ENCODE measurements at places on chromosomes 12 and 14.

- DNase-seq: no peak
These were observed 149.1 kb downstream of the KIF26A start for GRCh38 chr14:104287301-104288009.

DNA sequence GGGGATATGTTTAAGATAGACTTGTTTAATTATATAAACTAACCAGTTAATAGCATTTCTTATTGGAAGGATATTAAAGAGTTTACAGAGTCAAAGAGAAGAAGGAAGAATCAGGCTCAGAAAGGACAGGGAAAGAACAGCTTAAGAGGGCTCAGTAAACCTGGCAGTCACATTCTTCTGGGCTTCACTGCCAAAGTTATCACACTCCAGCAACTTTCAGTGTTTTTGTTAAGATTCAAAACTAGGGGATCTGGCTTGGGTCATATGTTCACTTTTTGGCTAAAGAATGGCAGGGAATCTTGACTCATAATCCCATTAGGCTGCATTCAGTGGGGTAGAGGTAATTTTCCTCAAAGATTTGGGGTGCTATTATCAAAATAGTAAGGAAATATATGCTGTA, 312.3 kb downstream of the RAD51B start:
- DNase-seq: no peak

- DNase-seq: peak; percentile 73
These were observed 66.7 kb downstream of the SETD3 start for GRCh38 chr14:99413911-99414310.

GRCh38 chr14:76271041-76271755, 104.7 kb upstream of the ESRRB start:
- DNase-seq: no peak

DNA sequence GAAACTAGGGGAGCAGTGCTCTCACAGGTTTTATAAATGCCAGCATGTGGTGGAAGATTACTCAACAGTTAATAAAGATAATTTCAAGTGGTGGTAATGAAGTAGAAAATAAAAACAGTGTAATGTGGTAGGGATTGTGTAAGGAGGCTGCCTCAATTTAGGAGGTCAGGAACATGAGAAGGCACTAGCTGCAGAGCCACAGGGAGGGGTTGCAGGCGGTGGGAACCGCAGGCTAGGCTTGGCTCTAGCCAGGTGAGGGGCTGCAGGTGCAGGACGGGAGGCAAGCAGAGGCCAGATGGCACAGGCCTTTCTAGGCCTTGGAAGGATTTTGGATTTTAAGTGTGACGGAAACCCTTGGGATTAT, 768 bp downstream of the METTL25 start:
- peak; percentile 24 for DNase-seq

DNA sequence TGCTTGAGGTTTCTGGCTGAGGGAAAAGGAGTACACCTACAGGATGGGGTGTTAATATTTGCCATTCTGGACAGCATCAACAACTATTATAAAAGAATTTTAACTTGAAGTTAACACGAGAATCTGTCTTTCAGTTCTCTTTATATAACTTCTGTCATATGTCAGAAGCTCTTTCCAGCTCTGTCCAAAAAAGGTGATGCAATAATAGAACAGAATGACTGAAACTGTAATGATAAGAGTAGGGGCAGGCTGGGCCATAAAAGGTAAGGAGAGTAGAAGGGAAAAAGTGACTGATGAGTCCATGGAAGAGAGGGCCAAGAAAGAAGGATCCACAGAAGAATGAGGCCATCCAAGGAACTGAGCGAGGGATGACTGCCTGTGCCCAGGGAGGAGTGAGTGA, 966.7 kb upstream of the FBXO33 start:
- no peak for DNase-seq

DNA sequence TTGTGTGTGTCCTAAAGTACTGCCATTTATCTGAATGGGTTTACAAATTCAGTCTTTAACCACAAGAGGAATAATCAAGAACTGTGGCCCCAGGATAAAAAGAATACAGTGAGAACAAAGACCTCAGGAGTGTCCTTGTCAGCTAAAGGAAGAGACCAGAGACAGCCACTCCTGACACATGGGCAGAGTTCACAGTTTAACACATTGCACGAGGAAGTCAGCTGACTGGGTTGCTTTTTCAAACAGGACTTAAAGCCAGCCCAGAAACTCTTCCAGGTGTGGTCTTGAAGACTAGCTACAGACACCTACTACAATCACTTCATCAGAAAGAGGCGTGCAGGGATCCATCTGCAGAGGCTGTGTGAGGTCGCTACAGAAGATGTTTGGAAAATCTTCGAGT, 42.8 kb downstream of the GNS start:
- DNase-seq: no peak

DNA sequence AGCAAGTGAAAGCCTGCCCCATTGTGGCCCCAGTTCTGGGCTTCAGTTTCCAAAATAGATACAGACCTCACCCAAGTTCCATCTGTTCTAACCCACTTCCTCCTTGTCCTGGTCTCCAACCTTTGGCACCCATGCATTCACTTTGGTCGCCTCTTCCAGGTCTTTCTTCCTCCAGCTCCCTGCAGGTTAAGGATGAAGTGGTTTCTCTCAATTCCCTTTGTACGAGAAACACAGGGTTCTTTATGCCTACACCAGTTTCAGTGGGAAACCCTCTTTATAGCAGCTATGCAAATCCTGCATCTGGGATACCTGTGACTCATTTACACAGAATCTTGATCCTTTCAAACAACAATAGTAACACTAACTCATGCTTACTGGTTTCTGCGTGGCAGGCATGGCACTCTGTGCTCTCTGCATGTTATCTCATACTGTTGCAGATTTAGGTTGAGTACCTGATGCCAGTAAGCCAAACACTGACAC, 110.6 kb upstream of the AMIGO2 start:
- no peak for DNase-seq

DNA sequence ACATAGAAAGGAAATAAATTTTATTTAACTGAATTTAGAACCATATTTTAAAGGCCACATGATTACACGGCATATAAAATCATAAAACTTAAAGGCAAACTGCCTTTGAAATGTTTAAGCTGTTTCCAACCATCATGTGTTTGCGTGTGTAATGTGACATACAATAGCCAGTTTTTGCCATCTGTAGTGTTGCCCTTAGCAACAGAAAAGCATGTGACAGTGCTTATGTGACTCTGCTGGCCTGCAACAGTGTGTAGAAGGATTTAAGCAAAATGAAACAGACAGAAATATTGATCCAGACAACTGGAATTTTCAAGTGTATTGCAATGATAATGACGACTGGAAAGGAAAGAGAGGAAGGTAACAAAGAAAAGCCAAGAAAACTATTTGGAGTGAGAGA, 49.5 kb downstream of the TSPAN19 start:
- peak; percentile 76 for DNase-seq

DNA sequence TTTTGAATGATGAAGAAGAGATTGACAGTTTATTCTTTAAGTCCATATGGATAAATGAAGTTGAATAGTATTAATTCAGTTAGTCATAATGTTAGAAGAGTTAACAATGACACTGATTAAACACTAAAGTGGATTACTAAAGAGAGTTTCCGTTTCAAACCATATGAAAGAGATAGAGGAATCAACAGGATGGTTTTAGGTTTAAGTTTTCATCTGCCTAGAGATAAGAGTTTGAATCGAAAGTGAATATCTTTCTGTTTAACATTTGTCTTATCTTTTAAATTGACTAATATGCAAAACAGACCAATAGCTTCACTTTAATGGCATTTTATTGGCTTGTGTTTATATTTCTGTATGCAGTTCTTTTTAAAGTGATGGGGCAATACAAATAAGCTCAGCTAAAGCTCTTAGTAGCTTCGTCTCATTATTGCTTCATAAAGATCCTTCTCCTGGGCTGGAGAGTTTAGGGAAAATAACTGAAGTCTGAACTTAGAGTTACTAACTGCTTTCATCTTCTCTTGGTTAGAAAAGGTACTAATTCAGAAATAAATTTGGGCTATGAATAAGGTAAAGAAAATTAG, 66.0 kb downstream of the MIPOL1 start:
- DNase-seq: no peak

DNA sequence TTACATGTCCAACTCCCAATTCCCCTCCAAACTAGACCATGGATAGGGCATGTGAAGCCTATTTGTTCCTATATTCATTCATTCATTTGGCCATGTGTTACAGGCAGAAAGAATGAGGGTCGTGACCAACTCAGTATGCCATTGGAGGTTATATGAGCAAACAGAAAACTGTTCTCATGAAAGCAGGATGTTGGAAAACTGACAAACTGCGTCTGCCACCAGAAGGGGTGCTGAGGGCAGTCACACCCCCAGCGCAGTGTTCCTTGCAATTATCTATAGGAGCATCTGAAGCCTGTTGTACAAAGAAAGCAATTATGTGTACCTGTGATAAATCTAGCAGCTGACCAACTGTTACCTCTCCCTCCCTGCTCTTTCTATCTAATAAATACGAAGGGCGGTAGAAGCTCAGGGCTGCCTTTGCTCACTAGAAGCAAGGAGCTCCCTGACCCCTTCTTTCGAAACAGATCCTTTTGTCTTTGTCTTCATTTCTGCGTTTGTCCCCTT, 21.1 kb downstream of the ENTPD5 start:
- no peak for DNase-seq

GRCh38 chr14:95059126-95059525, 98.2 kb downstream of the DICER1 start:
- no peak for DNase-seq

GRCh38 chr14:96304956-96305355, 48.9 kb downstream of the BDKRB1 start:
- no peak for DNase-seq

- DNase-seq: no peak
These were observed 112.5 kb downstream of the ALX1 start for GRCh38 chr12:85392508-85392907.

DNA sequence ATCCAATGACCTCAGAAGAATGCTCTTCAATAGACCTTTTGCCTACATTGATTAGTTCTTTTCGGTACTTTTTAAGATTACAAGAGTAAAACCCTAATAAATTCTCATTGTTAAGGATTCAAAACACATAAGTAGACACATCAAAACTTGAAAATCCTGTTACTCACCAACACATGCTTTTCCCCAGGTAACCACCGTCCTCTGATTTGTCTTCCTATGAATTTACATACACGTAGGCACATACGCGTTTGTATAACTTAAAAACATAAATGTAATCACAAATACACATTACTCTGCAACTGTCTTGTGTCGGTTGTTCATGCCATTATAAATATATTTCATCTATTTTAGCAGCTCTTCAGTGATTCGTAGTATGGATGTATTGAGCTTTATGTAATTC, 910 bp upstream of the WASHC4 start:
- DNase-seq: no peak

DNA sequence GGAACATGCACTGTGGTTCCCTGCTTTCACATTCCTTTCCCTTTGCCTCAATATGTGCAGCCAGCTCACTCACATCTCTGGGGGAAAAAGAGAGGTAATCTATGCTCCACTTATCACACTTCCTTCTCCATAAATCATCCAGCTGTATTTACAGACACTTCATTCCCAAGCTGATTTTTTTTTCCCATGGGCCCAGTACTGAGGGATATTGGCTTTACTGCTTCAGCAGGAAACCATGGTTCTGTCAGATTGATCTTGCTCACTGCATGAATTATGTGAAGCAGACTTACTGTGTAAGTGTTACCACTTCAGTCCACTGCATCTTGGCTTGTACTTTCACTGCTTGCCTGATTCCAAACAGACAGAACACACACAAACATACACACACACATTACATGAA, 555.6 kb downstream of the CCER1 start:
- DNase-seq: no peak

GRCh38 chr12:12818701-12819100, 5.6 kb downstream of the DDX47 start:
- no peak for DNase-seq

GRCh38 chr14:38254571-38255407, 1.1 kb downstream of the CLEC14A start:
- DNase-seq: no peak

GRCh38 chr14:45290547-45290946, 37.5 kb upstream of the MIS18BP1 start:
- DNase-seq: no peak

GRCh38 chr12:124184456-124184855, 110.4 kb upstream of the RFLNA start:
- no peak for DNase-seq

- no peak for DNase-seq
These were observed 2.8 kb downstream of the PPP1CC start for GRCh38 chr12:110739894-110740293.

- no peak for DNase-seq
These were observed 9.1 kb downstream of the FIGNL2 start for GRCh38 chr12:51839310-51839947.

GRCh38 chr14:103057028-103057371, 349 bp downstream of the CDC42BPB start:
- DNase-seq: no peak

- DNase-seq: no peak
These were observed 14.7 kb downstream of the GPR68 start for GRCh38 chr14:91229743-91230200.

DNA sequence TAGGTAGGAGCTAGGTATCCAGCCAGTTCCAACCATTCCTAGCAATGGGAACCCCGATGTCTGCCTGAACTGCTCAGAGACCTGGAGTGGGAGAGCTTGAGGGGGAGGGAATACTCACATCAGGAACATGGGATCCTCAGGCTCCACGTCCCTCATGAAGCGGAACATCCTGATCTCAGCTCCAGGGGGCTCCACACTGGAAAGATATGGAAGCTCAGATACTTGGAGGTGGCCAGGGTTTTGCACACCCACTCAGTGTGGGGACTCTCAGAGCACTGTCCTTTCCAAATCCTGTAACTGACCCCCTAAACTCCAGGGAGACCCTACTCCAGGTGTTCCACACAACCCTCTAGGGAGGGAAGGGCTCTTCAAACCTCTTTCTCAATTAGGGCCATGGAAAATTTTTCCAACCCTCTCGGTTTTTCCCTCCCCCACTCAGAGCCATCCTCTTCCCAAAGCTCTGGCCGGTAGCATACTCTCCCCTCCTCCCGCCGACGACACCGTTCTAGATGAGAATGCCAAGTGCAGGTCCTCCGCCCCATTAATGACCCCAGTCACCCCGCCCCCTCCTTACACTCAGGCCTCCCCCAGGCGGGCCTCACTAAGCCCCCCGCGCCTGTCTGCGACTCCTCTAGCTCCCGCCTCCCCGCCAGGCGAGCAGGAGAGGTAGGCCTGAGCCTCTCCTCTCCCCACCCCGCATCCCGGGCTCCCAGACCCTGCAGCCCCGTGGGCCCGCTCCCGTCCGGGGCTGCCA, 597 bp downstream of the MLF2 start:
- peak; percentile 33 for DNase-seq

DNA sequence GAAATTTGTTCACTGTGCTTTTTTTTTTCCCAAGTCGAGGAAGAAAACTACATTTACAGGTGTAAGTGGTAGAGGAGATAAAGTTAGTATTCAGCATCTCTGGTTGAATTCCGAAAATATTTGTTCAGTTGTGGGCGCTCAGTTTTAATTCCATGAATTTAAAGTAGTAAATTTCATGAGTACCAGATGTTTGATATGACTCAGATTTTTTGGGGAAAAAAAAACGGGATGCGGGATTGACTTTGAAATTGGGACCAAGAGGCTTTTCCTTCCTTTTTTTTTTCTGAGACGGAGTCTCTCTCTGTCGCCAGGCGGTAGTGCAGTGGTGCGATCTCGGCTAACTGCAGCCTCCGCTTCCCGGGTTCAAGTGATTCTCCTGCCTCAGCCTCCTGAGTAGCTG, 1.6 kb downstream of the TULP3 start:
- no peak for DNase-seq

GRCh38 chr14:32230181-32230580, 27.1 kb upstream of the RNU6-8 start:
- DNase-seq: peak; percentile 23

Data from NCI-H524 (cell line).